ENCODE measurements at places on chromosomes 13 and 19. TPM values are rescaled to one million over a fixed set of nuclear protein-coding genes. Genes with fewer than 3 reads are reported as not detected.
A peak's percentile ranks its signal among the peaks of the same experiment; 100 is the strongest.

The IFNL2 gene
- total RNA-seq, result not detected

The HSH2D gene
- total RNA-seq, result 83.6 TPM

The MAP4K1 gene
- 259 TPM for total RNA-seq

DNA sequence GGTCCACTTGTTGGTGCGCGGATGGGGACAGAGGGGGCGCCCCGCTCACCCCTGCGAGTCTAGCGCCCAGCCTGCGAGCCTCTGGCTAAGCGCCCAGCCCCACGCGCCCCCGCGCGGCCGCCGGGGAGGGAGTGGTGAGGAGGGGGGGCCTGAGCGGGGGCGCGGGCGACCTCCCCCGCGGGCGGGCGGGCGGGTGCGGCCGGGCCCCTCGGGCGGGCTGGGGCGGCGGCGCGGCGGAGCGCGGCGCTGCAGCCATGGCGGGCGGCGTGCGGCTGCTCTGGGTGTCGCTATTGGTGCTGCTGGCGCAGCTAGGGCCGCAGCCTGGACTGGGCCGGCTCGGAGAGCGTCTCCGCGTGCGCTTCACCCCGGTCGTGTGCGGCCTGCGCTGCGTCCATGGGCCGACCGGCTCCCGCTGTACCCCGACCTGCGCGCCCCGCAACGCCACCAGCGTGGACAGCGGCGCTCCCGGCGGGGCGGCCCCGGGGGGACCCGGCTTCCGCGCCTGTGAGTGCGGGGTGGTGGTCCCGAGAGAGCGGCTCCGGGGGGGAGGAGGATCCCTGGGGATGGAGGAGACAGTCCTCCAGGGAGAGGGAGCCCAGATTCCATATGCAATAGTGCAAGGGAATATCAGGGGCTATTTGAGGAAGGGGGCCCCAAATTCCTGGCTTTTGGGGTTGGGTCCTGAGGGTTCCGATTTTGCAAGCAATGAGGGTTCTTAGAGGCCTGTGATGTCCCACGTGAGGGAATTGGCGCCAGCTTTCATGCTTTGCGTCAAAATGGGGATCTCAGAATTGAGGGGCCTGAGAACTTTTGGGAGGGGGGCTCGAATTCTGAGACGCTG, at the start of gene LTBP4:
Gene LTBP4, plus strand, starts transcription at position 236 of the 841 bp plus-strand sequence. Its CDS starts 19 bp downstream, at position 255.
- DNase-seq, result peak; percentile 44

Measured in activated CD8-positive, alpha-beta T cell treated with anti-CD3 and anti-CD28 coated beads, Interleukin-2, amount 10 ng/mL, durations not matched to agents 7 days and 5 days (primary cell).